ENCODE measurements at places on chromosomes 7 and 10. TPM values are rescaled to one million over a fixed set of nuclear protein-coding genes. Genes with fewer than 3 reads are reported as not detected.

Gene EPO
- 0.20 TPM for total RNA-seq

Gene SPDYE9
- not detected for total RNA-seq

Gene PRSS37
- not detected for total RNA-seq

Gene HTR5A
- not detected for total RNA-seq

Gene PDZD7
- total RNA-seq, result 0.39 TPM

Gene DYDC2
- 5.2 TPM for total RNA-seq

Gene MSS51
- 4.3 TPM for total RNA-seq

Gene CPN1
- total RNA-seq, result not detected

Gene ANKRD2
- total RNA-seq, result 1.1 TPM

Gene CCAR1
- 30.4 TPM for total RNA-seq

Gene FBXW4
- 79.9 TPM for total RNA-seq

All from upper lobe of left lung (tissue), 6 donors.